NCI-H1930 (cell line): ENCODE measurements at places on chromosomes 11 and 22.

DNA sequence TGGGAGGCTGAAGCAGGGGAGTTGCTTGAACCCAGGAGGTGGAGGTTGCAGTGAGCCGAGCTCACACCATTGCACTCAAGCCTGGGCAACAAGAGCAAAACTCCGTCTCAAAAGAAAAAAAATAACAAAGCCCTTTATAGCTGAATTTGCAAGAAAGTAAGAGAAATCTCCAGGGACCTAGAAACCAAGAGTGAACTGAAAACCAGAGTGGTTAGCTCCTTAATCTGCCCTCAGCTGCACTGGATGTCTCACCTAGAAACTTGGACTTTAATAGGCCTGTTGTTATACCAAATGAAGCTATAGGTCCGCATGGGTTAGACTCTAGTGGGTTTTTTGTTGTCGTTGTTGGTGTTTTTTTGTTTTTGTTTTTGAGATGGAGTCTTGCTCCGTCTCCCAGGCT lies 4.1 kb downstream of the NEU3 start:
- no peak for DNase-seq

DNA sequence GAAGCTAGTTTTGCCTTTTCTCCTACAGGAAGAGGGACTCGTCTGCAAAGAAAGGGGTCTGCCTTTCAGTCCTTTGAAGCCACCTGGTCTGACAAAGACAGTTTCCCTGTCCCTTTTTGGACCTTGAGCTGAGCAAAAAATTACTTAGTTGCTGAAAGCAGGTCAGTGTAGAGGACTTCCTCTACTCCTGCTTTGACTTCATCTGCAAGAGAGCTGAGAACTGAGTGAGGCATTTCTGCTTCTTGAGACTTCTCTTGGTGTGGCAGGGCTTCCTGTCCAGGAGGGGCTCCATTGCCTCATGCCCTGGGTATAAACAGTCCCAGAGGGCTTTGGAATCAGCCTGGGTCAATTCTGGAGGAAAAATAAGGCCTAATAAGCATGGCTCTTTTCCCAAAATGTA lies 73.1 kb downstream of the ZNRF3 start:
- DNase-seq = no peak

- DNase-seq = no peak
These were observed 6.3 kb downstream of the ARHGEF17 start for GRCh38 chr11:73314117-73314961.

GRCh38 chr22:47322854-47323253 lies 560.4 kb downstream of the TBC1D22A start:
- no peak for DNase-seq

- DNase-seq = no peak
These were observed 153.7 kb downstream of the FEZ1 start for GRCh38 chr11:125342281-125342930.

DNA sequence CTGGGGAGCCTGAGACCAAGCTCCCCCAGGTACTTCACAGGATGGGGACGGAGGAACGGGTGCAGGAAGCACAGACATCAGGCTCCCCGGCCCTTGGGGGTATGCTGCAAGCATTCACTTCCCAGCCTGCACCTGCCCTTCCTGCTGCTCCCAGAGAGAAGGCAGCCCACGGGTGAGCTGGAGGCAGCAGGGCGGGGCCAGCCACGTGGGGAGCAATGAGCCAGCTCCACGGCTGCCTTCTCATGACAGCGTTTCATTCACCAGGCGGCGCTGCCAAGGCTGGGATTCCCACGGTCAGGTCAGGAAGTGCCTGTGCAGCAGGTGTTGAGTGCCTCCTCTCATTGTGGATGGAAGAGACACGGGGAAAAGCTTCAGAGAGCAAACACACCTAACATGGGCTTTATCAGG lies 14.5 kb upstream of the PHLDA2 start:
- no peak for DNase-seq

GRCh38 chr11:102389253-102389652 lies 42.2 kb downstream of the BIRC2 start:
- no peak for DNase-seq

GRCh38 chr11:12170984-12171383 lies 60.6 kb downstream of the MICAL2 start:
- DNase-seq = no peak

DNA sequence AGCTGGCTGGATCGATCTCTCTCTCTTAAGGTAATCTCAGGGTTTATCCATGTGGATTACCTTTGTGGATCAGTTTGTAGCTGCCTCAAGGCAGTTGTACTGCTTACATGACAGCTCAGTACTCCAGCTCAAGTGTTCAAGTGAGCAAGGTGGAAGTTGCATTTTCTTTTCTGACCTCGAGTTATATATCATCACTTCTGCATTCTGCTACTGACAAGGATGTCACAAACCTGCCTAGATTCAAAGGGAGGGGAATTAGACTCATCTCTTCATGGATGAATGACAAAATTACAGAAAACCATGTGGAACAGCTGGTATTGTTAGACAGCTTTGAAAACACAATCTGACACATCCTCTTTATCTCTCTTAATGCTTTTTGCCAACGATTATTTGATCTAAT lies 6.1 kb upstream of the TCN2 start:
- no peak for DNase-seq

GRCh38 chr11:132650969-132651720 lies 881.2 kb downstream of the OPCML start:
- DNase-seq = no peak

DNA sequence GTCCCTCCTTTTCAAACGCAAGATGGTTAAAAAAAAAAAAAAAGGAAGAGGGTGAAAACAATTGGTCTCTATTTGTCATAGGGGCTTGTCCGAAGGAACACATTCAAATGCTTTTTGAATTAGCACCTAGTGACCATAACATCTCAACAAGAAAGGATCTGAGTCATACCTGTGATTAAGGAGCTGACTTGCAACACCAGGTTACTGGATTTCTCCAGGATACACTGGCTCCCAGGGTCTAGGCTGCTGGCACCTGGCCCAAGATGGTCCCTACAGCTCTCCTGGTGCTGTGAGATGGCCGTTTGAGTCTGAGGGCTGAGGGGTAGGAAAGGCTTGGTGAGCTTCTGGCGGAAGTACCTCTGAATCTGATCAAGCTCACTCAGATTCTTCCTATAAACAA lies 28.4 kb upstream of the UCP3 start:
- DNase-seq = no peak

- DNase-seq = no peak
These were observed 58.3 kb upstream of the C11orf87 start for GRCh38 chr11:109363682-109364081.

DNA sequence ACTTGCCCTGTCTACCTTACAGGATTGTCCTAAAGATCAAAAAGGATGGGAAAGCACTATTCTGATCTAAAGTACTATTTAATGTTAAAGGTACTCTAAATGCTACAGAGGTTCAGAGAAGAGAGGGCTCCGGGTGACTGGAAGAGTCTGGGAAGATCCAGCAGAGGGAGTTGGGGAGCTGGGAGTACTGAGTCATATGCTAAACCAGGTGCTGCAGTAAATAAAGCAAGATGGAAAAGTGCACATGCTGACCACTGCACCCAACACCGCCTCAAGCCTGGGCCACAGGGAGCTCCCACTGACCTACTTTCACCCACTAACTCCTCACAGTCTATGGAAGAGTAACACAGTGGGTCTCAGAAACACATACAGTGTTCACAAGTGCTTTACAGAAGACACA lies 49.3 kb downstream of the WT1 start:
- no peak for DNase-seq

GRCh38 chr11:95577716-95578460 lies 211.7 kb downstream of the FAM76B start:
- no peak for DNase-seq

- DNase-seq = no peak
These were observed 14.1 kb upstream of the MDK start for GRCh38 chr11:46367244-46367915.

GRCh38 chr22:17647991-17648390 lies 9.4 kb downstream of the BCL2L13 start:
- DNase-seq = no peak

GRCh38 chr22:30809086-30809485 lies 114.4 kb downstream of the OSBP2 start:
- DNase-seq = no peak

GRCh38 chr11:62752994-62753735 lies 795 bp downstream of the ZBTB3 start:
- no peak for DNase-seq

DNA sequence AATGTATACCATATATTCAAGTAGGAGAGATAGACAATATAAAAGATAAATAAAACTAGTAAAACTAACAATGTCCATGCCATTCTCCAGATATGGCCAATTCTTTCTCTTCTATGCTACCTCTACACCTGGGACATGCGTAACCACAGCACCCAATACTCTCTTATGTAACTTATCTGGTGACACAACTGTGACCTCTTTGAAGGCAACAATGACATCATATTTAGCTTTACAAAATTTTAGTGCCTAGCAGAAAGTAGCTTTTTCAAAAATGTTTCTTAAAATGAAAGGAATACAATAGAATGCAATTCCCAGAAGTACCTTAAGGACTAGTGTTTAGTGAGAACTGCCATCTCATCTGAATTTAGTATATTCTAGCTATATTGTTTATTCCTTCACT lies 36.8 kb downstream of the CDON start:
- no peak for DNase-seq

- DNase-seq = no peak
These were observed 330.5 kb downstream of the TENM4 start for GRCh38 chr11:79110321-79110720.

DNA sequence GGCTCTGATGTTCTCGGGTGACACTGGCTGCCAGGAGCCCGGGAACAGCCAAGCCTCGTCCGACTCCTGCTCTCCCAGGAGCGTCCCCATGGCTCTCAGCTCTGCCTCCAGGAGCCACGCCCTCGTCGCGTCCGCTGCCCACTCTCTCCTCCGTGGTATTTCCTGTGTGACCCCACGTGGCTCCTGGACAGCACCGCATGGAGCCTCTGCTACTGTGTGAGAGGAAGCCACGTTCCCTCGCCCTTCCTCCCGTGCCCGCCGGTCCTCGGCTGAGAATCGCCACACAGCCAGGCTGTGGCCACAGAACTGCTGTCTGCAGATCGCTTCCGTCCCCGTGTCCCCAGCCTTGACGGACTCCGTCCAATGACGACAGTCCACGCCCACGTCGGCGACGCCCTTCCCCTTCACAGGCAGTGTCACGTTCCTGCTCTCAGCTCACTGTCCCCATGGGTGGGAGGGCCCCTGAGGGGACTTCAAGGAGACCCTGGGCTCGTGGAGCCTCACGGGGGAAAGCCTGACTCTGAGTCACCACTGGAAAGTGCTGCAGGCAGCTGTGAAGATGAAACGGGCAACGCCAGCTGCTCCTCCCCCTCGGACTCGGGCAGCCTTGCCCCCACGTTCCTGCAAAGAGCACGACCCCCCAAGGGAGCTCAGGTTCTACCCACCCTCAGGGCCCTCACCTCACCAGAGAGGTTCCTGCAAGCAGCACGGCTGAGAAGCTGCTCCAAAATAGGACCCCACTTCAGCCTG lies 458.5 kb downstream of the BRD1 start:
- peak; percentile 18 for DNase-seq

DNA sequence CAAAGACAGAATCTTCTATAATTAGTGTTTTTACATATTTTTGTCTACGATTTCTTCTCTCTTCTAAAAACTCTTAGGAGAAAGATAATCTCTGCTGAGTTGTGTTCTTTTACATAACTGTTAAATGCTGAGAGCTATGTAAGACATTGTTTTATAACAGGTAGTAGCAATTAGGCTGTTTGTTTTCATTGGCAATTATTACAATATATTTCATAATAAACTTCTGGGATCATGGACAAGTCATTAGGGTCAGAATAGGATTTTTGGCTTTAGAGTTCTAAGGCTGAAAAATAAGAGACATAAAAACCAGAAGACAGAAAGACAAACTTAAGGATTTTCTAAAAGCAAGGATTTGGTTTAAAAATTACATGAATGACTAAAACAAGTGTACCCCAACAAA lies 120.8 kb downstream of the DCDC1 start:
- DNase-seq = no peak
